ENCODE measurements at places on chromosomes 4 and X.

DNA sequence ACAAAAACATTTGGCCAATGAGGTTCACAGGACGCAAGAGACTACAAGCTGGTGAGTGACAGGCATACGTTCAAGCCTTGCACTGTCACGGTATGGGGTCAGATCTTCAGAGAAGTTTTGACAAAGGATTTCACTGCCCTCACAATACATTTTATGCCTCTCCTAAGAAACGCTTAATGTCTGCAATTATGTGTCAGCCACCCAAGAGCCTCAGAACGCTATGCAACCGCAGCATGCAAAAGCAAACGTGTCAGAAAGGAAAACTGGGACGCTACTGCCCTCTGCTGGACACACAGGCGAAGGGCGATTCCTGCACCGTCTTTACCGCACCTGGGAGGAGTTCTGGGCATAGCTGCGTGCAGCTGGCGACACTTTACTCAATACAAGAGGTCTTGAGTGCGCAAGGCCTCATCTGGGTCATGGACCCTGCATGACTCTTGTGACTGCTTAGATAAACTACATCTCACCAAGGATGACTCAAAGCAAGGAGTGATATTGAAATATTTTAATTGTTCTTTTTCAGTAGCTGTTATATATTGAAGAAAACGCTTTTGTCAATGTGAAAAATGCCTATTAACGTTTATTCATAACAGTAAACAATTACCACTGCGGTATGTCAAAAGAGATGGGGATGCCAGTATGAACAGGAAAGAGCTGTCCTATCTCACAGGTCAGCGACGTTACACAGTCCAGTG lies 147.6 kb upstream of the FRG1 start:
- peak; percentile 41 for ATAC-seq

- ATAC-seq, result no peak
Observed at GRCh38 chr4:135538698-135539097, 1337.1 kb upstream of the PABPC4L start.

DNA sequence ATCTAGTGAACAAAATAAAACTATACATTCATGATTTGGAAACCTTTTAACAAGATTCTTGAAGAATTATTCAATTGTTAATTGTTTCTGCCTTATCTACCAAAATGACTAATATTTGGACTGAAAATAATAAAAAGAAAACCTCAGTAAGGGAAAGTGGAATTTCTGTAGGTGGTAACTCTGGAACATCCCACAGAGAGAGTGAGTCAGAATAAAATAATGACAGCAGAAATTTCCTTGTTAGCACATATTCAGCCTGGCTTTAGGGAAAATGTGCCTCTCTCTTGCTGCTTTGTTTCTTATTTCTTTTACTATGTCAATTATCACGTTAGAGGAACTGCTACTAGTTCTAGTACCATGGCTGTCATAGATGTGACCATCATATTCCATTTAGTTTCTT lies 421.5 kb upstream of the GNPDA2 start:
- ATAC-seq, result no peak

- no peak for ATAC-seq
Observed at GRCh38 chrX:78665342-78665741, 6.2 kb upstream of the RTL3 start.

DNA sequence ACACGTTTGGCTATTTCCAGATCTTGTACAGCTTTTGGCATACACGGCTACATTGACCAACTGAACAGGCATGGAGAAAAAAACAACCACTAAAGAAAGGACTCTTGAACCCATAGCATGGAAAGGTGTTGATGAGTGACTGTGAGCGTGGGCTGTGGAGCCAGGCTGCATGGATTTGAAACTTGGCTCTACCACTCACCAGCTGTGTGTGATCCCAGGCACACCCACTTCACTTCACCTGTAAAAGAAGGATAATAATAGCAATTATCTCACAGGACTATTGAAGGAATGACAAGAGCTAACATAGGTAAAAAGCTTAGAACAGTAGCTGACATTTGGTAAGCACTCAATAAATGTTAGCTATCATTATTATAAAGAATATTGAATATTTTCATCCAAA lies 301.7 kb upstream of the CPEB2 start:
- ATAC-seq, result no peak

- no peak for ATAC-seq
Observed at GRCh38 chrX:19592952-19593351, 77.6 kb upstream of the MAP3K15 start.

GRCh38 chr4:86497980-86498862 lies 95.9 kb upstream of the PTPN13 start:
- peak; percentile 41 for ATAC-seq

DNA sequence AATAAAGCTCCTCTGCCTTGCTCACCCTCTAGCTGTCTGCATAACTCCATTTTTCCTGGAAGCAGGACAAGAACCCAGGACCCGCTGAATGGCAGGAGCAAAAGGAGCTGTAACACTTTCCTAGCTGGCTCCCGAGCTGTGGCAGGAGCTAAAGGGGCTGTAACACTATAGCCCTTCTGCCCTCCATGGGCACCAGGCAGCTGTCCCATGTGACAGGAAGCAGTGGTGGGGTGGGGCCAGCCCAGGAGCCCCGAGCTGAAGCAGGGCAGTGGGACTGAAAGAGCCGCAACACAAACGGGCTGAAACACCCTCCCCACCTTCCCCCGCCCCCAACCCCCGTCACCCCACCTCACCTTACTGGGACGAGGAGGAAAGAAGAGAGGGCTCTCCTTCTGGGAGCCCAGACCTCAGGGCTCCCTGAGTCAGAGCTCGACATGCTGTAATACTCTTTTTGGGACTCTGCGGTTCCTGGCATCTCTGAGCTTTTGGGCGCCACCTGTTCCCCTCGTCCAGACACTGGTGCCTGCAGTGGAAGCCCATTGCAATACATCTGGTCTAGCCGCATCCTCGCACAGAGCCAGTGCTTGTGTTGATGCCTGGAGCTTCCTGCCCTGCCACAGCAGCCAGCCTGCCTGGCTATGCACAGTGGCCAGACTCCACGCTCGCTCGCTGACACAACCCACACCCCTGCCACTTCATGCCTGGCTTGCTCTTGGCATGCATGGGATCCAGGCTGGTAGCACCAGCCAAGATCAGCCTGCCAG lies 39.4 kb downstream of the PPM1K start:
- peak; percentile 87 for ATAC-seq

- ATAC-seq, result no peak
Observed at GRCh38 chr4:189206953-189207352, 733.7 kb upstream of the FRG1 start.

DNA sequence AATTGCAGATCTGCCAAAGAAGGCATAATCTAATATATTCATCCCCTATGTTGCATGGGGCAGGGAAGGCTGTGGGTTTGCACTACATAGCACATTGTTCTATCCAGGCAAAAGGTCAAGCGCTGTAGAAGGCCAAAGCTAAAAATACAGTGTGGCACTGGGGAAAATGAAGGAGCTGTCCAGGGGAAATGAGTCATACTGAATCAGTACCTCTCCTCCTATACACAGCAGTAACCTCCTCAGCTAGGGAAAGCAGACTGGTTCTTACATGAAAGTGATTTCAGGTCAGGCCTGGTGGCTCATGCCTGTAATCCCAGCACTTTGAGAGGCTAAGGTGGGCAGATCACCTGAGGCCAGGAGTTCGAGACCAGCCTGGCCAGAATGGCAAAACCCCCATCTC lies 31.0 kb upstream of the SLC25A4 start:
- no peak for ATAC-seq

GRCh38 chr4:80202741-80203553 lies 5.6 kb downstream of the PRDM8 start:
- ATAC-seq, result peak; percentile 61

- ATAC-seq, result no peak
Observed at GRCh38 chr4:76745240-76745639, 152.7 kb downstream of the SOWAHB start.

GRCh38 chr4:67603310-67604028 lies 44.9 kb downstream of the STAP1 start:
- ATAC-seq, result no peak

- no peak for ATAC-seq
Observed at GRCh38 chr4:19239565-19239964, 1012.1 kb upstream of the SLIT2 start.

DNA sequence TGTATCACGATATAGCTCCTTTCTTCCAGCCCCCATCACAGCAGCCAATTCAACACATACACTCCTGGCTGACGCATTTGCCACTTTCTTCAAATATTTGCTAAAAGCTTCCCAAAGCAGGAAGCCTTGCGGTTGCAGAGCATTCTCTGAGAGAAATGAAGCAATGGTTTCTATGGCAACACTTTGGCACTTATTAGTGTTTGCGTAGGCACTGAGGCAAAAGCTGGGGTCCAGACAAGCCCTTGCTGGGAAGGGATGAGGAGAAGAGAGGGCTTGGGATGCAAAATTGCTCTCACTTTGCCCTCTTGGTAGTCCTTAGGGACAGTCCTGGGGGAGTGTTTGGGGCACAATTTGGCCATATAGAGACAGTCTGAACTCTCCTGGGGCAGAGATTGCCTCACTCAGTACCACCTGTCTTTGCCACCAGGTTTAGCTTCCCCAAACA lies 55.0 kb upstream of the PAK3 start:
- no peak for ATAC-seq

GRCh38 chrX:8783097-8783713 lies 18.0 kb downstream of the FAM9A start:
- no peak for ATAC-seq

DNA sequence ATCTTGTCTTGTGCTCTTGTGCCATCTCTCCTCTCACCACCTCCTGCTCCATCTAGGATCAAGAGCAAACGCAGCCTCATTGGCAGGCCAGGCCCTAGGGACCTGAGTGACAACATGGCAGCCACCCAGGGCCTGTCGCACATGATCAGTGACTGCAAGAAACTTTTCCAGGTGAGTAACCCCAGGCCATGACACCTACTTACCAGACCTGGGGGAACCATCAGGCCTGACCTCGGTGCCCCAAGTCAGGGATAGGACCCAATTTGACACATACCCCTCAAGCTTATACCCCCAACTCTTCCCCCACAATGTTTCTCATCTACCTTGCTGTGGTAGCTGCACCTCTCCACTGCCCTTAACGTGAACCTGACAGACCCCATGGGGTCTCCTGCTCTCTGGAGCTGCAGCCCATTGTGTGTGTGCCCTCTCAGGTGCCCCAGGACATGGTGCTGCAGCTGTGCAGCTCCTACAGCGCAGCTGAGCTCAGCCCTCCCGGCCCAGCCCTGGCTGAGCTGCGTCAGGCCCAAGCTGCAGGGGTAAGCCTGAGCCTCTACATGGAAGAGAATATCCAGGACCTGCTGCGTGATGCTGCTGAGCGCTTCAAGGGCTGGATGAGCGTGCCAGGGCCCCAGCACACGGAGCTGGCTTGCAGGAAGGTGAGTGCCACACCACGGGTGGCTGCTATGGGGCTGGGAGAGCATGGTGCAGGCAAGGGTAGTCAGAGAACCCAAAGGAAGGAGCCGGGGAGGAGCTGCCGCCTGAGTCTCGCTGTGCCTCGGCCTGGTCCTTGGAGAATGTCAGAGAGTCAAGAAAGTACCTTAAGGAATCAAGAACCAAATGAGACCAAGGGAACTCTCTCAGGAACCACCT lies 74.8 kb downstream of the STARD8 start:
- no peak for ATAC-seq

DNA sequence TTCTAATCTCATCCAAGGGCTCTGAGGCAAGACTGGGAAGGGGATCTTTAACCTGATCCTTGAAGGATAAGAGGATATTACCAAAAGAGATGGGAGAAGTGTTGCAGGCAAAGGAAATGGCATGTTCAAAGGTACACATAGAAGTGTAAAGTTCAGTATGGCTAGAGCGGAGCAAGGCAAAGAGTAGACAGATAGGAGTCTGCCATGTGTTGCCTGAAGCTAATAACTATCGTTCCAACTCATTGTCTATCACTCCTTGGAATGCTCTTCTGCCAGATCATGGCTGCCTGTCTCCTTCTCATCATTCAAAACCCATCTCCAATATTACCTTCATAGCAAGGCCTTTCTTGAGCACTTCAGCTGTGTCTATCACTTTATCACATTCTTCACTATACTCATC lies 55.2 kb upstream of the IL1RAPL2 start:
- ATAC-seq, result no peak

- ATAC-seq, result no peak
Observed at GRCh38 chrX:152157042-152157441, 18.7 kb upstream of the MAGEA10 start.

DNA sequence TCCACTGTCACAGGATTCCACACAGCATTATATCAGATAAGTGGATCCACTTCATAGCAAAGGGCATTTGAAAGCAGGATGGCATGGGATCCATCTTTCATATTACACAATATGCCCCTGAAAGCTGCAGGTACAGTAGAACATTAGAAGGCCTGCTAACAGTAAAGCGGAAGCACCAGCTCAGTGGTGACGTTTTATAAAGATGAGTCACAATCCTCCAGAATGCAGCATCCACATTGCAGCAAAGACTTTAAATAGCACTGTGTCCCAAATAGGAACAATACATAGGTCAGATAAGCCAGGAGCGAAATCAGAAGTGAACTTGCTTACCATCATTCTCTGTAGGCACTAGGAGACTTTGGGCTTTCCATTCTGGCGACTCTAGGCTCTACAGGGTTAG lies 609.5 kb upstream of the FAT1 start:
- no peak for ATAC-seq

DNA sequence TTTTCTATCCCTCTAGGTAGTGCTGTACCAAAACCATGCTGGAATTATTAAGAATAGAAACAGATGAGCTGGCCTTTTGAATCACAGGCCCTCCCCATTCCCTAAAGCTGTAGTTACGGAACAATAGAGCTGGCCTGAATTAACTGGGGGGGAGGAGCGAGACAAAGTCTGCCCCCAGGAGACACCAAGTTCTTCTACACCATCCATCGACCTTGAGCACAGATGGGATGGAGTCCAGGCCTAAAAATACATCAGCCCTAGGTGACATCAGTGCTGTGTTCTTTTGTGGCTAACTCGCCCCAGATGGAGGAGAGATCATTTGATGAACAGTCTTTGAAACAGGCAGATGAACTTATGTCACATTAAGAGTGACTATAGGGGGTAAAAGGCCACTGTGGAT lies 49.6 kb downstream of the LHFPL1 start:
- ATAC-seq, result no peak

- no peak for ATAC-seq
Observed at GRCh38 chrX:42260854-42261253, 337.5 kb upstream of the CASK start.

DNA sequence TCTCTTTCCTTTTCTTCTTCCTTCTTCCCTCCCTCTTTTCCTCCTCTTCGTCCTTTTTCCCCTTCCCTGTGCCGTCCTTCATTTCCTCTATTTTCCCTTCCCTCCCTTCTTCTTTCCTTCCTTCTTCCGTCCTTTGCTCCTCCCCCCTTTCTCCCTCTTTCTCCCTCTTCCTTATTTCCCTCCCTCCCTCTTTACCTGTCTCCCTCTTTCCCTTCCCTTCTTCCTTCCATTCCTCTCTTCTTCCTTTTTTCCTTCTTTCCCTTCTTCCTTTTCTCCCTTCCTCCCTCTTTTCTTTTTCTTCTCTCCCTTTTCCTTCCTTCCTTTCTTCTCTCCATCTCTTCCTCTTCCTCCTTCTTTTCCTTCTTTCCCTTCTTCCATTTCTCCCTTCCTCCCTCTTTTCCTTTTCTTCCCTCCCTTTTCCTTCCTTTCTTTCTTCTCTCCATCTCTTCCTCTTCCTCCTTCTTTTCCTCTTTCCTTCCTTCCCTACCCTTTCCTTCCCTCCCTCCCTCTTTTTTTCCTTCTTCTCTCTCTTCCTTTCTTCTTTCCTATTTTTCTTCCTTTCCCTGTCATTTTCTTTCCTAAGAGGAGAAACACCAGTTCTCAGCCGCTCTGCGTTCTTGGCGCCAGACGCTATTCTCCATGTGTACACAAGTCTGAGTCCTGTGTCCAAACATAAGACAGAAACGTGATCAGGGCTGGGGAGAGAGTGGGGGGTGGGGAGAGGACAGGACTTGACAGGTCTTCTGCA lies 597.1 kb downstream of the MID1IP1 start:
- ATAC-seq, result no peak

- ATAC-seq, result no peak
Observed at GRCh38 chr4:113556382-113557134, 205.0 kb downstream of the CAMK2D start.
